ENCODE measurements at places on chromosomes 2 and 18.

GRCh38 chr2:127185705-127186104 is 34.4 kb downstream of the CYP27C1 start:
- DNase-seq = no peak

GRCh38 chr2:221551864-221552263 is 20.2 kb downstream of the EPHA4 start:
- DNase-seq = no peak

DNA sequence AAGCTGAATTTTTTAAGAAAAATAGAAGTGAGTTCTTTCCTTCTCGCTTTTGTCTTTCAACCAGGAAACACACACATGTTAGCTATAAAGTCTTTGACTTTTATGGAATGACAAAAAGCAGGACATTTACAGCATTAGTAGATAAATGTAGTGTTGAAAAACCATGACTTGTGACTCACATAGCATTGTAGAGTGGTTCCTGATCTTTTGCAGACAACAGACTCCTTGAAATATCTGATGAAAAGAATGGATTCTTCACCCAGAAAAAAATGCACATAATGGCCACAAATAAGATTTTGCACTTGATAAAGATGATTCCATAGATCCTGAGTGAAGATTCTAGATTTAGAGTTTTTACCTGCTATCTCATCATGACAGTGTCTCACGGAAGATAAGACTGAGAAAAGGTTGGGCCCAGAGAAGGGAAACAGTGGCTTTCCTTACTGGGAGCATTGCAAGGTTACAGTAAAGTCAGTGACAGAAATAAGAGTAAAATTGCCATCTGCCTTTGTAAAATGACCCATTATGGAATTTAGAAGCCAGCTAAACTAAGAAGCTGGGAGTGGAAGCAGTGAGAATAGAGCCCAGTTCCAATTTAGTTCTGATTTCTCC is 14.0 kb downstream of the SMARCAL1 start:
- DNase-seq = no peak

GRCh38 chr2:111670776-111671175 is 213.2 kb downstream of the ANAPC1 start:
- DNase-seq = no peak

- DNase-seq = no peak
Measured at GRCh38 chr2:133312038-133312729, 256.1 kb downstream of the NCKAP5 start.

DNA sequence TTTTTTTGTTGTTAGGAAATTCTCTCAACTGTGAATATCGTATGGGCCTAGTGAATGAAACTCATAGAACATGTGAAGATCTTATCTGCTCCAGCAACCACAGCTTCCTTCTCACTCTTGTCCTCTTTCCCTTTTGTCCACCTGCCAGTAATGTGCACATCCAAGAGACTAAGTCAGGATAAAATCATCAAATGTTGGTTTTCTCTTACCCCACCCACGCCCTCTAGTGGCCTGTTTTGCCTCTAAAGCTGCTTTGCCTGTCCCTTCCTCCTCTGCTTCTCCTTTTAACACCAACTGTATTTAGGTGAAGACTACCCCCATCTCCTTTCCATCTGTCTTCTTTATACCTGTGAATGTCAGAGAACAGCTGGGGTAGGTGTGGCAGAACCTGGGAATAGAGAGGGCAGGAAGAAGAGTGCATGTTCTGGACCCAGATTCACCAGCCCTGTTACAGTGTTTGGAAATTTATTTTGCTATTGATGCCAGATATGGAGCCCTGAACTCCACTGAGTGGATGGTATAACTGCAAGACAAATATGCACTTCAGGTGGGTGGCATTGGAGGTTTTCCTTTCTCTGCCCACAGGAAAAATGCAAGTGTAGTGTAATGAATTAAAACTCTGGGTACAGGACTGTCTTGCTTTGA is 8.4 kb upstream of the MGAT5 start:
- peak; percentile 47 for DNase-seq

DNA sequence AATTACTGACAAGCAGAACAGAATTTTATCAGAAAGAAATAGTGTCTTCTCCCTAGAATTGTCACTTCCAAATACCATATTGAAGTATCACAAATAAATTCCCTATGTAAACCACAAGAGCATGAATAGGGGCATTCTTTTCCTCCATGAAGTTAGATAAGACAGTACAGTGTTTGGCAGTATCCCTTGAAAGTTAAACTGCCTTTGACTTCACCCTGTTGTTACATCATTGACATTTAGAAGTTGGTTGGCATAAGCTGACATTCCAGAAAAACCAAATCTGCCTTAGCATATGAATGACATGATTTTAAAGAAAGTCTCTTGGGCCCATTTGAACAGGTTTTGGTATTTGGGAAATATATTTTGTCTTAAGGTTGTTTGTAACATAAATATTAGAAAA is 50.2 kb upstream of the OSR1 start:
- no peak for DNase-seq

DNA sequence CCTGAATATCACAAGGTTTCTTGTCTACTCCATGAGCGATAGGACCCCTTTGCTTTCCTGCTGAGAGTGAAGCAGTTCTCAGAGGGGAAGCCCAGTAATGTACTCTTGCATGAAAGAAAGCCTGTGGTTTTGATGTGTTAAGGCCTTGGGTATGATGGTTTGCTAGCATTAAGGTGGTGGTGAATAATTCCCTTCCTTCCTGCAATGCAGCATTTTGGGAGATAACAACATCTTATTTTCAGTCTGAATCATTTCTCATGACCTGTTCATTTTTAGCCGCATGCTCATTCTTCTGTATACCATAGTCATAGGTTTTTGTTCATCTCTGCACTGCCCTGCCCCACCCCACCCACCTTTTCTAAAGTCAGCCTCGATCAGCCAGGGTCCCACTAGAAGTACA is 66.2 kb downstream of the HNMT start:
- no peak for DNase-seq

All from T-helper 2 cell (primary cell).